Activated T-cell treated with anti-CD3 and anti-CD28 coated beads for 48 hours (primary cell): ENCODE measurements at places on chromosomes 16 and 17.

- no peak for DNase-seq
Measured at GRCh38 chr17:82272495-82273326, 789 bp downstream of the CSNK1D start.

GRCh38 chr16:52398021-52398420 lies 148.9 kb downstream of the TOX3 start:
- no peak for DNase-seq

DNA sequence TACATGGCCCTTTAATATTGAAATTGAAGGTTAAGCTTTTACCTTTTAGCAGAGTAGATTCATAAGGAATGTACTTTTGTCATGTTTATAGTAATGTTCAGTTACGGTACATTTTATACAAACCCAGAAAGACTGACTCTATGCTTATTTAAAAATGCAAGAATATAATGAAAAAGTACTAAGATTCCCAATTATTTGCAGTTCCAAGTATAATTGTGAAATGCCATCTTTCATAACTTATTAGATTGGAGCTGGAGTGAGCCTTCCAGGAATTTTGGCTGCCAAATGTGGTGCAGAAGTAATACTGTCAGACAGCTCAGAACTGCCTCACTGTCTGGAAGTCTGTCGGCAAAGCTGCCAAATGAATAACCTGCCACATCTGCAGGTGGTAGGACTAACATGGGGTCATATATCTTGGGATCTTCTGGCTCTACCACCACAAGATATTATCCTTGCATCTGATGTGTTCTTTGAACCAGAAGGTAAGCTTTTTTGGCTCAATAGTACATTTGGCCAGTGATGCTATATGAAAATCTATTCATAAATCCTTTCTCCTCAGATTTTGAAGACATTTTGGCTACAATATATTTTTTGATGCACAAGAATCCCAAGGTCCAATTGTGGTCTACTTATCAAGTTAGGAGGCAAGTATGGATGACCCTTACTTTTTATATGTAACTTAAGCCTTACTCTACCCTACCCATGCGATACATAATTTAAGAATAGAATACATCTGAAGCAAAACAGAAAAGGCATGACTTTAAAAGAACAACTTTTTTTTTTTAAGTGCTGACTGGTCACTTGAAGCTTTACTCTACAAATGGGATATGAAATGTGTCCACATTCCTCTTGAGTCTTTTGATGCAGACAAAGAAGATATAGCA lies 4.2 kb downstream of the SRSF2 start:
- DNase-seq, result no peak

DNA sequence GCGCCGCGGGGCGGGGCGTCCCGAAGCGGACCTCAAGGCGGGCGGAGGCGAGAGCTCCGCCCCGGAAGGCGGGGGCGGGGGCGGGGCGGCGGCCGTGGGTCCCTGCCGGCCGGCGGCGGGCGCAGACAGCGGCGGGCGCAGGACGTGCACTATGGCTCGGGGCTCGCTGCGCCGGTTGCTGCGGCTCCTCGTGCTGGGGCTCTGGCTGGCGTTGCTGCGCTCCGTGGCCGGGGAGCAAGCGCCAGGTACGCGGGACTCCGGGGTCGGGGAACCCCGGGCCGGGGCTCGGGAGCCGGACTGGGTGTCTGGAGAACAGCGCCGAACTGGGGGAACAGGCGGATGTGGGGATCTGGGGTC lies at the start of gene TNFRSF12A:
TSS of gene TNFRSF12A (plus strand) at position 122 of the 357 bp plus-strand sequence. CDS start at position 152, 30 bp downstream.
- DNase-seq, result peak; percentile 77

- DNase-seq, result no peak
Measured at GRCh38 chr17:33152783-33153182, 140.3 kb downstream of the ASIC2 start.

DNA sequence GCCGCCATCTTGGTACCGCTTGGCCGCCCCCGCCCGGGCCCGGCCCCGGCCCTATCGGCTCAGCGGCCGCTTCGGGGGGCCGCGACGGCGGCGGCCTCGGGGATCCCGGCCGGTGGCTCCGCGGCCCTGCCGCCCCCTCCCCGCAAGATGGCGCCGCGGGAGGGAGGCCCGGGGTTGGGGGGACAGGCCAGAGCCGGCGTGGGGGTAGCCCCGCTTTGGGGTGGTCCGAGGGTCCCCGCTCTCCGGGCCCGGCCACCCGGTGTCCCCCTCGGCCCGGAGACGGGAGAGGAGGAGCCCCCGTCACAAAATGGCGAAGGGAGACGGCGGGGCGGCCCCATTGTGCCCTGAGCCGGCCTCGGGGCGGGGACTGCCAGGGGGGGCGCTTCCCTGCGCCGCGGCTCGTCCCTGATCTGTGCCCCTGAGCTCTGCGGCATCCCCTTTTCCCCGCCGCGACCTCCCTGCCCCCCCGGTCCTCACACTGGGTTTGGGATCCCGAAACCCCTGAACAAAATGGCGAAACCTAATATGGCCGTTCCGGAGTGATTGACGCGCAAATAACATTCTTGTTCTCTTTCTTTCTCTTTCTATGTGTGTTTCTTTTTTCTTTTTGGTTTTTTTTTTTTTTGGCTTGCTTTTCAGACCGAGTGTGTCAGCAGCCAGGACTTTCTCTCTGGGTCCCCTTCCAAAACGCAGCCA lies 986 bp downstream of the HAPSTR1 start:
- peak; percentile 48 for DNase-seq

GRCh38 chr16:57502048-57502775 lies 15.9 kb upstream of the DOK4 start:
- no peak for DNase-seq

- DNase-seq, result no peak
Measured at GRCh38 chr16:88303890-88304819, 78.6 kb upstream of the ZNF469 start.

- DNase-seq, result no peak
Measured at GRCh38 chr17:39688475-39688835, 598 bp upstream of the PGAP3 start.

GRCh38 chr16:67430504-67430976 lies 381 bp upstream of the HSD11B2 start:
- DNase-seq, result peak; percentile 39

GRCh38 chr17:80969030-80969673 lies 22.5 kb upstream of the CHMP6 start:
- DNase-seq, result no peak

DNA sequence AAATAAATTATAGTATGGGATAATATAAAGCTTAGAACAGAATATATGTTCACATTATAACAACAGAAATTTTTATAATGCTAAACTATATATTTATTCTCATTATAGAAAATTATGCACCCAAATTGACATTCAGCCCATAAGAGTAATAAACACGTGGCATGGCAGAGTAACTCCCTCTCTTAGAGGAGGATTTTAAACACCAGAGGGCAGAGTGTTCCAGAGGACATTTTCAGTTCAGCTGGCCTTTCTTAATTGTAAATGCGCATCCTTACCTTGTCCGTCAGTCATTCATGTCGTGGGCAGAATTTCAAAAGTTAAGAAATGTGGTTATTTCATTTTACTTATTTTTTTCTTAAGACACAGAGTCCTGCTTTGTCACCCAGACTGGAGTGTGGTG lies 147.1 kb downstream of the TANC2 start:
- no peak for DNase-seq

DNA sequence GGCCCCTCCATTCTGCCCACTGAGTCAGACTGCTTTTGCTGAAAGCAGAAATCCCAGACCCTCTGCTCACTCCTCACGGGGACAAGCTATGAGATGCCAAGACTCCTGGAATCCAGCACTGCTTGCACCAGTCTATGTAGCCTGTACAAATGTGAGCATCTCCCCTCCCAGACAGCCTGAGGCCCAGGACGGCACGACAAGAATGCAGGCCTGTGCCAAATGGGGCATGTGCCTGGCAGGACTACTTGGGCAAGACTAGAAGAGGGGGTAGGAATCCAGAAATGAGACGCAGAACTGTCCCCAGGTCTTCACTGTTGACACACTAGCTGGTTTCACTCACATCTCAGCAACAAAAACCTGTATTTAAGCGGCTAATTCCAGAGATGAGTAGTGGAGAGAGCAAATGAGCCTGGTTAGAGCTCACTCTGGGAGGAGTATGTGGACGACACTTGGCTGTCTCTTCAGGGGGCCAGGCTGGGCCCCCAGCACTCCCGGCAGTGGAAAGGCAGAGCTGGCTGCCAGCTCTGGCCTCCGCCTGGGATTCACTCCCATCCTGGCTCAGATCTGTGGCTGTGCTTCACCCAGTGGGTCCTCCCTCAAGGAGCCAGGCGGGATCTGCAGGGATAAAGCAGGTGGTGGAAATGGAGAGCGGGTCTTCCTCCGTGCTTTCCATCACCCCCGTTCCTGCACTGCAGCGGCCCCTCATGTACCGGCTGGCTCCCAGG lies 2.9 kb upstream of the MYO1C start:
- no peak for DNase-seq

DNA sequence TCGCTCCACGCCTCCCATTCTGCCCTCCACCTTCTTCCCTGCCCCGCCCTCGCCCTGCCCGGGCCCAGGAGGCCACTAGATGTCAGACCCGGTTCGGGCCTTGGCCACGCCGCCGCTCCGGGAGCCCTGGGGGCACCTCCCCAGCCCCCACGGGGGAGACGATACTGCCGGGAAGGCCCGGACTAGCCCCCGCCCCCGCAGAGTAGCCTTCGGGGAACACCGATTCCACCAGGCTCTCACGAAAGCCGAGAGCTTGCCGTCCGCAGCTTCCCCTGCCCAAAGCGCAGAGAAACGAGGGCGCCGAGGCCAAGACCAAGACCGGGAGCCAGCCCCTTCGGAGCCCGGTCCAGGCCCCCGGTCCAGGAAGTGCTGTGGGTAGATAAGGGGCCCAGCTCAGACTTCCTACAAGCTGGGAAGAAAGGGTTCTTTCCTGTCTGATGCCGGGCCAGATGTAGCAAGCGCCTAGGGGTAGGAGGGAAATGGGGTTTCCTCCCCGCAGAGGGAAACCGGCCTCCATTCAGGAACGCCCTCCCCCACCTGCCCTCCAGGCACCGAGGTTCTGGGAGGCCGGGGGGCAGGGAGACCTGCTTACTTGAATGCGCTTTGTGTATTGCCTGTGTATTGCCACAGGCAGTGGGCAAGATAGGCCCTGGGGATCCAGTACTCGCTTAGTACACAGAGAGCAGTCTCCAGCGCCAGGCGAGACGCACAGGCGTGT lies 806 bp upstream of the CYB561 start:
- DNase-seq, result peak; percentile 28

DNA sequence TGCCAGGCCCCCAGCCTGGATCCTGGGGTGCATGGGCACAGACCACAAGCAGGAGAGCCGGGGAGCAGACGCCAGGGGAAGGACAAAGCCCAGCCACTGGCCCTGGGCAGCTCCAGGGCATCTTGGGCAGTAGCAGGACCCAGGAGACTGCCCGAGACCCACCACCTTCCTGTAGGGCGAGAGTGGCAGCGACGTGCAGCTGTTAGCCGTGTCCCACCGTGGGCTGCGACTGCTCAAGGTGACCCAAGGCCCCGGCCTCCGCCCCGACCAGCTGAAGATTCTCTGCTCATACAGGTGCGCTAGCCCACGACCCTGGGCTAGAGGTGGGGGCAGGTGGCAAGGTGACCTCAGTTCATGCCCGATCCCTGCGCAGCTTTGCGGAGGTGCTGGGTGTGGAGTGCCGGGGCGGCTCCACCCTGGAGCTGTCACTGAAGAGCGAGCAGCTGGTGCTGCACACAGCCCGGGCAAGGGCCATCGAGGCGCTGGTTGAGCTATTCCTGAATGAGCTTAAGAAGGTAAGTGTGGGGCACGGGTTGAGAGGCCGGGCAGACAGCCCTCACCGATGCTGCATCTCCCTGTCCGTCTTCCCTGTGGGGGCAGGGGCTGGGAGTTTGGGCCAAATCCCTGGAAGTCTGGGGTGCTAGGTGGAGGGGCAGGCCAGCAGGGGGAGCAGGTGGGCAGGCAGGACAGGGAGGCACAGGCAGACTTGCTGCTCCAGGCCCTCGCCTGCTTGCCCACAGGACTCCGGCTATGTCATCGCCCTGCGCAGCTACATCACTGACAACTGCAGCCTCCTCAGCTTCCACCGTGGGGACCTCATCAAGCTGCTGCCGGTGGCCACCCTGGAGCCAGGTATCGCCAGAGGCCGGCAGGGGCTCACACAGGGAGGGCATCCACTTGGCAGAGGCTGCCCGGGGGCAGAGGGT lies 13.5 kb upstream of the SMIM5 start:
- DNase-seq, result peak; percentile 15

- DNase-seq, result peak; percentile 37
Measured at GRCh38 chr17:66633317-66633965, 201.5 kb upstream of the CACNG5 start.

DNA sequence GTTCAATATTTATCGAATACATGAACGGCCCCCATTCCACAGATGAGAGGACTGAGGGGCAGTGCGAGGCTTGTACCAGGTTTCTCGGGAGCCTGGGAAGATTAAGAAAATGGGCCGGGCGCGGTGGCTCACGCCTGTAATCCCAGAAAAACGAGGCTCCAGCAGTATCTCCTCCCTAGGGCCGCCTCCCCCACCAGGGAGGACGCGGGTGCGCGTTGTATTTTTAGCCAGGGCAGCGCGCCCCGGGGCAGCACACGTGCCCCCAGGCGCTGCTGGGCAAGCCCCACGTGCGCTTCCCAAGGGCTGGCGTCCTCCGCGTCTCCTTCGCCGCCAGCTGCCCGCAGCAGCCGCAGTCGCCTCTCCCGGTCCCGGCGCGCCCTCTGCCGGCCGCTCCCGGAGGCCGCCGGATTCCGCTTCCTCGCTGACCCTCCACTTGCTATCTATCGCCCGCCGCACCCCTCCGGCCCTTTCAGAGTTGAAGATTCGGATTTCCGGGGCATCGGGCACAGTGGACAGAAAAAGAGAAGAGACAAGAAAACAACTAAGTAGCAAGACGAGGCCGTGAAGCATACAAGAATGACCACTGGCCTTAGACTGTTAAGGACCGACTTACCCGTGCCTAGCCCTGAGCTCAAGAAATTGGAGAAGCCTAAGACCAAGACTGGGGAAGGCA lies 1.9 kb upstream of the YBX2 start:
- peak; percentile 72 for DNase-seq

GRCh38 chr17:18960241-18960665 lies 8.3 kb downstream of the SLC5A10 start:
- DNase-seq, result no peak

GRCh38 chr16:64356267-64356666 lies 765.6 kb downstream of the CDH11 start:
- DNase-seq, result no peak

DNA sequence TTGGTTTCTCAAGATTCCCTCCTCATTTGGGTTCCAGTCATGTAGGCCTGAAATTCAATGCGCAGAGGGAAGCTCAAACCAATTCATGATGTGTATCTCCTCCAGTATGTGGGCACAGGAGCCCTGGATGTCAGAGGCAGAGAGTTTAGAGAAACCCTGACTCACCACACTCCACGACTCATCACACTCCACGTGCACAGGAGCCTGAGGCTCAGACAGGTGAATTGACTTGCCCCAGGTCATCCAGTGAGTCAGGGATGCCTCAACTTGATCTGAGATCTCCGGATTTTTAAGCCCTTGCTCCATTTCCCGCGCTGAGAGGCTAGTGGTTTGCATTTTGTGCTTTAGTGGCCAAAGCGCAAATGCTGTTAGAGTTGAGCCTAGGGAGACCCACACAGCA lies 183.9 kb downstream of the HAPSTR1 start:
- no peak for DNase-seq

DNA sequence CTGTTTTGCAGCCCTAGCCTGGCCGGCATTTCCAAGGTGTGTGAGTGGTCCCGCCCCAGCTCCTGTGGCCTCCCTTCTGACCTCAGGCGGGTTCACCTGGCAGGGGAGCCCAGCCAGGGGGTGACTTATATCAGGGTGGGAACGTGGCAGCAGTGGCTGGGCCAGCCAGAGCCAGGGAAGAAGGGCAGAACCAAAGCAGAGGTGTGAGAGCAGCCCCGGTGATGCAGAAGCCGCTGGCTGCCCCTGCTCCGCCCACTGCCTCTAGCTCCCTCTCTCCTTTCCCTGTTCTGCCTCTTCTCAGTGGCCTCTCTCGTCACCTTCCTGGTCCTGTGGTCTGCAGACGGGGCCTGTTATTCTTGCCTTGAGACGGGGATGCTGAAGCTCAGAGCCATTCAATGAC lies 12.1 kb downstream of the MGAT5B start:
- no peak for DNase-seq

GRCh38 chr16:4241928-4242283 lies at the start of gene SRL:
TSS of gene SRL (minus strand) at chr16:4242080. CDS start at chr16:4242067, 13 bp downstream.
- no peak for DNase-seq
